Activated T-helper 17 cell treated with anti-CD3 and anti-CD28 coated beads, Interleukin-2, amount 50 U/mL, for 72 hours (primary cell): ENCODE measurements at places on chromosomes 4 and X.

GRCh38 chr4:119725688-119726330 lies 97.2 kb upstream of the PDE5A start:
- H3K4me1 ChIP-seq = no peaks in the 10 kb centered on the region
- no peak overlapping the region for H3K4me3 ChIP-seq
- no peaks in the 10 kb centered on the region for H3K27me3 ChIP-seq
- no peak for ATAC-seq

DNA sequence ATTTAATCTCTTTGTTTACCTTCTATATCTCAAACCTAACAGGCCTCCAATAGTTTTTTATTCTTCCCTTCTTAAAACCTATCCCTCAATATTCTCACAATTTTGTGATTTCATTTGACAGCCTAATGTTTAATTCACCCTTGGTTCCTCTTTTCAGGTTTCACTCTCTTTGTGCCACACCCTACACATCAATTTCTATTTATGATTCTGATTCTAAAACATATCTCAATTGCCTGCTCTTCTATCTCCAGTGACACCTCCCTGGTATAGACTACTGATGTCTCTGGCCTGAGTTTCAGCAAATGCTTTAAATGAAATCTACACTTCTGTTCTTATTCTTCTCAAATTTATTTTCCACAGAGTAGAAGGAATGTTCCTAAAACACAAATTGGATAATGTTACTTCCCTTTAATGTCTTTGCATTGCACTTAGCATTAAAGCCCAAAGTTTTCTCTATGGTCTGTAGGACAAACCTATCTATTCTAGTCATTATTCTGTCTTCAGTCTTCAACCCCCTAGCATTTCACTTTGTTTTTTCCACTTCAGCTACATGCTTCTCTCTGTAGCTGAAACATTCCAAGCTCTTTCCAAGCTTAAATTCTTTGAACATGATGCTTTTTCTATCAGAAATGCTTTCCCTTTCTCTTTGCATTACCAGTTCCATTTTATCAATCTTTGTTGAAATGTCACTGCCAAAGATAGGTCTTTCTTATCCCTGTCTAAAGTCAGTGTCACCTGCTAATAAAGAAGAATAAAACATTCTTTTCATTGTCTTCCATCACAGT lies 622.0 kb downstream of the CENPC start:
- no peak overlapping the region for H3K4me3 ChIP-seq
- H3K36me3 ChIP-seq = no peaks in the 10 kb centered on the region
- no peak for ATAC-seq
- no peaks in the 10 kb centered on the region for H3K4me1 ChIP-seq
- H3K27me3 ChIP-seq = no peaks in the 10 kb centered on the region

DNA sequence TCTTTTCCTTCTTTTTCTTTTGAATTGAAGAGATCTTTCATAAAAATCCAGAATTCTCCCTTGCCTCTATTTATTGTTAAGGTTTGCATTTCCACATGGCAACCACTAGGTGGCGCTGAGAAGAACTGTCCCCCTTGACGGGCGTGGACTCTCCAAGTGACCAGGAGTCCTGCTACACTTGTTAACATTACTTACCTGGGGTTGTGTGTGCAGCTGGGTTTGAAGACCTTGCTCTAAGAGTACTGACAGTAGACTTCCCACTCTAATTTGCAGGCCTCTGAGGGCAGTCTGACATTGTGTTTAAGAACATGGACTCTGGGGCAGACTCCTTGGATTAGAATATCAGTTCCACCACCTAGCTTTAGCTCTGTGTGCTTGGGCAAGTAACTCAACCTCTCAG lies 52.8 kb downstream of the GPRIN3 start:
- no peaks in the 10 kb centered on the region for H3K27me3 ChIP-seq
- H3K36me3 ChIP-seq = peaks cover 31% of the 10 kb centered on the region
- ATAC-seq = peak; percentile 66
- H3K27ac ChIP-seq = peak overlapping the region; percentile 93
- peak overlapping the region; percentile 74 for H3K4me3 ChIP-seq

DNA sequence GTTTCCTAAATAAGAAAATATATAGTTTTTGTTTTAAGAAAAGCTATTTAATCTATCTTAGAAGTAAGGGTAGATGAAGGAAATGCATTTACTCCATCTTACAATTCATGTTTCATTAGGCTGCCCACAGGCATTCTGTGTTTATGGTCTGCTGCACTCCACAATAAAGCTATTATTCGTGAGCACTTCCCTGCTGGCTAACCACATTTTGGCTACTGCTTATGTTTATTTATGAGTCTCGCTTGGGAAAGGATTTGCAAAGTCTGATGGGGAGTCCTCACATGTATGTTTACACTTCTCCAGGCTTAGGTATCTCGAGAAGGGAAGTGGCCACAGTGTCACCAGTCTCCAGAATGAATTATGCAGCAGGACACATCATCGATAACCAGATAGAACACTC lies 260.8 kb upstream of the VCX start:
- no peak for ATAC-seq
- no peaks in the 10 kb centered on the region for H3K4me1 ChIP-seq
- no peaks in the 10 kb centered on the region for H3K36me3 ChIP-seq
- H3K4me3 ChIP-seq = no peak overlapping the region
- H3K27ac ChIP-seq = no peak overlapping the region

DNA sequence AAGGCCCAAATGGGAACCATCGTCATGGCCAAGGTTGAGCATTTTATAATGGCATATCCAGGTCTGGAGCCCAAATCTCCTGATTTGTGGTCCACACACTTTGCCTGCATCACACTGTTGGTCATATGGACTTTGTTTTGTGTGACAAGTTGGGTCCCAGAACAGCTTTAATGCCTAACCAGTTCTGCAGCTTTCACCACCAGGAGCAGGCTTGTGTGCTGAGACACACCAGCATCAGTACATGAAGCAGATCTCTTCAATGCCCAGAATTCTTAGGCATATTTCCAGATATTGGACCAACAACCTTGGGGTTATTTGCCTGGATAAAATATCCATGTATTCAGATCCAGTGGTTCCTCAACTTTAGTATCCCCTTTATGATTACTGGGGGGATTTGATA lies 371.3 kb downstream of the FBXW7 start:
- H3K27ac ChIP-seq = no peak overlapping the region
- no peaks in the 10 kb centered on the region for H3K27me3 ChIP-seq
- no peak for ATAC-seq

DNA sequence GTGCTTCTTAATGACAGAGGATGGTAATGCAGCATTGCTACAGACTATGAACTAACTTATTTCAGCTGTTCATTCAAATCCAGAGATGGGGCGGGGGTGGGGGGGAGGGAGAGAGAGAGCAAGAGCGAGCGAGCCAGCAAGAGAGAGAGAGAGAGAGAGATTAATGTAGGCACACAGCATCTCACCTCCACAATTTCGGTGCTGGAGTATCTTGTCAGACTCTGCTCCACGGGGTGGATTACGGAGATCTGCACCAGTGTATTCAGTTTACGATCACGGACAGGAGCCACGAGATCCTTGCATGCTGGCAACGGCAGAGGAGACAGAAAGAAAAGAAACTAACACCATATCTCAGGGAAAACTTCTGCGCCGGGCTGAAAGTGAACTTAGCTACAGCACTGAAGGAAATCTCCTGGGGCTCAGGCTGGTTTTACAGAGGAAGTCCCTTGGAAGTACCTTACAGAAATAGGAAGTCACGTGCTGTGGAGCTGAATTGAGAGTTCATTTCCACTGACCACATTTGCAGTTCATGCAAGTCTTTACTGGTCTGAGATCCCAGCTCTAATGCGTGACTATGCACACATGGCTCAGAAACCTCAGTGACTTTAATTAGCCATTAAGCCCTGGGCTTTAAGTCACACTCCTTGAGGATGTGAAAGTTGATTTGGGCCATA lies 440.9 kb downstream of the INPP4B start:
- peaks cover 53% of the 10 kb centered on the region for H3K36me3 ChIP-seq
- ATAC-seq = peak; percentile 51
- H3K27ac ChIP-seq = peak overlapping the region; percentile 99
- H3K4me1 ChIP-seq = peaks cover 32% of the 10 kb centered on the region
- peak overlapping the region; percentile 89 for H3K4me3 ChIP-seq
- H3K27me3 ChIP-seq = no peaks in the 10 kb centered on the region

- H3K4me1 ChIP-seq = no peaks in the 10 kb centered on the region
- no peak for ATAC-seq
- H3K36me3 ChIP-seq = no peaks in the 10 kb centered on the region
- no peak overlapping the region for H3K27ac ChIP-seq
Observed at GRCh38 chr4:168143601-168144000, 51.3 kb downstream of the ANXA10 start.

GRCh38 chr4:7799736-7800135 lies 139.9 kb downstream of the AFAP1 start:
- no peak for ATAC-seq
- no peak overlapping the region for H3K27ac ChIP-seq
- H3K4me1 ChIP-seq = peaks cover 15% of the 10 kb centered on the region
- peaks cover 64% of the 10 kb centered on the region for H3K36me3 ChIP-seq
- no peak overlapping the region for H3K4me3 ChIP-seq
- no peaks in the 10 kb centered on the region for H3K27me3 ChIP-seq

- ATAC-seq = no peak
- H3K4me3 ChIP-seq = no peak overlapping the region
- no peaks in the 10 kb centered on the region for H3K4me1 ChIP-seq
- H3K27me3 ChIP-seq = peaks cover 3% of the 10 kb centered on the region
- H3K36me3 ChIP-seq = no peaks in the 10 kb centered on the region
Observed at GRCh38 chr4:6233929-6234328, 33.6 kb upstream of the JAKMIP1 start.

DNA sequence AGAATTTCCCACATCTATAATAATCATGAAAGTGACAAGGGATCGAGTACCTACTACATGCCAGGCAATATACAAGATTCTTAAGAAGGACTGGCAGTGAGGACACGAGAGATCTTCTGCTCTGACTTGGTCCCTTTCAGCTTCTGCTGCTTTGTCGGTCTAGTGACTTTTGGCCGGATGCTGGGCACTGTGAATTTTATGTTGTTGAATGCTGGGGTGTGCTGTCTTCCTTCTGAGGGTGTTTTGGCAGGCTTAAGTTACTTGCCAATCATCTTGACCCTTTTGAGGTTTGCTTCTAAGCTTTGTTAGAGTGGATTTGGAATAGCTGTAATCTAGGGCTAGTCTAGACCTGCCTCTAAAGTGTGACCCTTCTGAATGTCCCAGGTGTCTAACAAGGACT lies 23.5 kb downstream of the NAT8L start:
- H3K4me3 ChIP-seq = no peak overlapping the region
- no peaks in the 10 kb centered on the region for H3K4me1 ChIP-seq
- H3K27me3 ChIP-seq = no peaks in the 10 kb centered on the region
- no peak overlapping the region for H3K27ac ChIP-seq
- no peaks in the 10 kb centered on the region for H3K36me3 ChIP-seq
- no peak for ATAC-seq
